ENCODE measurements at places on chromosomes 3 and 15.

DNA sequence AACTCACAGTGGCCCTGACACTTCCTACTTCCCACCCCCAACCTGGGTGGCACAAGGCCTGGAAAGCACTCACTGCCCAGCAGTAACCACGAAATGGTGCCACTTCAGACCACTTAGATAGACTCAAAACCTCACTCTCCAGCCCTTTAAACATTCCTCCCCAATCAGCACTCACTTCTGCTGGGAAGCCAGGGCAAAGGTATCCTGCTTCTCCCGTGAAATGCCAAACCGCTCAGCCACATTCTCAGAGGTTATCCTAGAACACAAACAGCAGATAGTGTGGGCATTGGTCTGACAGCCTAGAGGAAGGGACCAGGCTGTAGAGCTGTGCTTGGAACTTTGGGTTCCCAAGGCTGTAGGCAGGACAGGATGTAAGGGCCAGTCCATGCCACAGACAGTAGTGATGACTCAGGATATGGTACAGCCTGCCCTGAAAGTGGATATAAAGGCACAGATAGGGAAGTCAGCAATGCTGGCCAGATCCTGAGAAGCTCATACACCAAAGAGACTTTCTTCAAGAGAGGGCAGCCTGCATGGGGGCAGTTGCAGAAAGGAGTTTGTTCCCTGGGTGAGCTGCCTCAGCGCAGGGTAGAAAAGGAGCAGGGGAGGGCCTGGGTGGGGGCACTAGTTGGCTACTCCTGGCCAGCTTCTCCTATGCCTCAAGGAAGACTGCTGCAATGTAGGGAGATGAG, 9.2 kb downstream of the ACAA1 start:
- no peak for ATAC-seq

DNA sequence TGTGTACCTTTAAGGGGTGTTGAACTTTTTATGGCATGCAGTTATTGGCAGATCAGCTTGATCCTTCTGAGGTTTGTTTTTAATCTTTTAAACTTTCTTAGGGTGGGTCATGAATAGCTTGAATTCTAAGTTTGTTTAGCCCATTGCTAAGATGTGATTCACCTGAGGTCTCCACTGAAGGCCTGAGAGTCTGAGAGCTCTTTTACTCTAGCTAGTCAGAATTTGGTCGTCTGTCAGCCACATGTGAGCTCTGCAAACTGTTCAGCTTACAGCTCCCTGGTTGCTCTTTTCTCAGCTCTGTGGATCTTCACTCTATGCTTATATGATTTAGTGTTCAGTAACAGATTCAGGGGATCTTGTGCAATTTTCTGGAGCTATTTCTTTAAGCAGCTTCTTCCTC, 161.3 kb downstream of the ABHD5 start:
- no peak for ATAC-seq

DNA sequence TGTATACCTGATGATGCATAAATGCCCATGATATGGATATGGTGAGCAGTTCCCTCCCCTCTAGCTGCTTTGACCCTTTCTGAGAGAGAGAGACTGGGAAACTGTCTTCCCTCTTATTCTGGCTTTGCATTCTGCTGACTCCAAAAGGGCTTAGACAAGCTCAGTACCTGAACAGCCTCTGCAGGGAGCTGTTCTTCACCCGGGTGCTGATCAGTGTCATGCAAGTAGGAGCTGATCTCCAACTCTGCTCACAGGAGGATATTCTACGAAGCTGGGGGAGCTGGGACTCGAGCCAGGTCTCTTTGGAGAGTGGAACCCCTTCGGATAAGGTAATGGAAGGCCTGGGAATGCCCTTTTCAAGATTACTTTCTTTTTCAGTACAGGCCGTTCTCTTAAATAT, 237.1 kb downstream of the RYR3 start:
- no peak for ATAC-seq

DNA sequence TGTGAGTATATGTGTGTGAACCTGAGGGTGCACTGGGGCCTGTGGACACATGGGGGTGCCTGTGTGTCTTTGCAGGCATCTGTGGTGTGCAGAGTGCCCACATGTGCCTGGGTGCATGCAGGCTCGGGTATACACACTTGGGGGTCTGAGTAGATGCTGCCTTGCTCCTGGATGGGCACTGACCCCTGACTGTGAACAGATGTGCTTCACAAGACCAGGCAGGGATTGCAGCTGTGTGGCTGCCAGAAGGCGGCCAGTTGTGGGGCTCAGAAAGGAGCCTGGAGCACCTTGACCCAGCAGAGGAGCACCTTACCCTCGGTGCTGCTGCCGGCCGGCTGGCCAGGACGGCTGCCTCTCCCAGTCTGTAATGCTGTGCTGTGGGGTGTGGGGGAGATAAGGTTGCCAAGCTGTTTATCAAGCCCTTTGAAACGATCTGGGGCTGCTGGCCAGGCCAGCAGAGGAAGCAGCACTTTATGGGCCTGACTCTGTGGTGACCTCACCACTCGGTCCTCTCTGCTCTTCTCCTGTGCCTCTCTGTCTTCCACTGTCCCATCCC, 55.5 kb upstream of the MRPS22 start:
- ATAC-seq: no peak

DNA sequence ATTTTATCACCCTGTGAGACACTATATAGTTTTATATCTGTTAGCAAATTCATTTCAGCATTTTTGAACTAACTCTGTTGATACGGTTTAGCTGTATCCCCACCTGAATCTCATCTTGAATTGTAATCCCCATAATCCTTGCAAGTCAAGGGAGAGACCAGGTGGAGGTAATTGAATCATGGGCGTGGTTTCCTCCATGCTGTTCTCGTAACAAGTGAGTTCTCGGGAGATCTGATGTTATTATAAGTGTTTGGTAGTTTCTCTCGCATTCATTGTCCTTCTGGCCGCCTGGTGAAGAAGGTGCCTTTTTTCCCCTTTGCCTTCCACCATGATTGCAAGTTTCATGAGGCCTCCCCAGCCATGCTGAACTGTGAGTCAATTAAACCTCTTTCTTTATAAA, 53.2 kb upstream of the TMC3 start:
- no peak for ATAC-seq

GRCh38 chr15:35596285-35596684, 50.3 kb upstream of the DPH6 start:
- no peak for ATAC-seq

DNA sequence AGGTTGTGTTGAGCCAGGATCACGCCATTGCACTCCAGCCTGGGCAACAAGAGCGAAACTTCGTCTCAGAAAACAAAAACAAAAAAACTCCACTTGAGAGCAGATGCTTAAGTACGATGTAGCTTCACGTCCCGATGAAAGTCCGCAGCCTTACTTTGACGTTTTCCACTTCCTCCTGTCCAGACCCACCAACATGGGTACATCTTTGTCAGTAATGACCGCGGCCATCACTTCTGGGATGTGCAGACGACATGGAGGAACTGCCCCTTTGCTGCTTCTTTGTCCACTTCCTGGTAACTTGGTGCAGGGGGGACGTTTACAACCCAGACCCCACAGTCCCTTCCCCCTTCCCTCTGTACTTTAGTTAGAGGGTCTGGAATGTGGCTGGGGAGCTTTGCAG, 48.7 kb downstream of the CRABP1 start:
- no peak for ATAC-seq

Measured in activated T-helper 17 cell treated with anti-CD3 and anti-CD28 coated beads, Interleukin-2, amount 50 U/mL, for 72 hours (primary cell).